Activated CD4-positive, alpha-beta T cell treated with anti-CD3 and anti-CD28 coated beads, Interleukin-2, amount 10 ng/mL, durations not matched to agents 7 days and 5 days (primary cell): ENCODE measurements at places on chromosomes 3 and 15. TPM values are rescaled to one million over a fixed set of nuclear protein-coding genes. Genes with fewer than 3 reads are reported as not detected.

Gene CNTN3
- not detected for total RNA-seq

Gene ATP2C1
- total RNA-seq, result 58.5 TPM

Gene CNOT10
- total RNA-seq, result 67.7 TPM

Gene TRIM42
- not detected for total RNA-seq

Gene RPL39L
- total RNA-seq, result 20.4 TPM

Gene CPNE9
- total RNA-seq, result not detected

Gene ZNF106
- 45.8 TPM for total RNA-seq

Gene LPCAT4
- 98.2 TPM for total RNA-seq

Gene GALNT15
- not detected for total RNA-seq
